ENCODE measurements at places on chromosomes 3 and 15.

- DNase-seq, result no peak
Measured at GRCh38 chr3:133574260-133574881, 885 bp downstream of the CDV3 start.

DNA sequence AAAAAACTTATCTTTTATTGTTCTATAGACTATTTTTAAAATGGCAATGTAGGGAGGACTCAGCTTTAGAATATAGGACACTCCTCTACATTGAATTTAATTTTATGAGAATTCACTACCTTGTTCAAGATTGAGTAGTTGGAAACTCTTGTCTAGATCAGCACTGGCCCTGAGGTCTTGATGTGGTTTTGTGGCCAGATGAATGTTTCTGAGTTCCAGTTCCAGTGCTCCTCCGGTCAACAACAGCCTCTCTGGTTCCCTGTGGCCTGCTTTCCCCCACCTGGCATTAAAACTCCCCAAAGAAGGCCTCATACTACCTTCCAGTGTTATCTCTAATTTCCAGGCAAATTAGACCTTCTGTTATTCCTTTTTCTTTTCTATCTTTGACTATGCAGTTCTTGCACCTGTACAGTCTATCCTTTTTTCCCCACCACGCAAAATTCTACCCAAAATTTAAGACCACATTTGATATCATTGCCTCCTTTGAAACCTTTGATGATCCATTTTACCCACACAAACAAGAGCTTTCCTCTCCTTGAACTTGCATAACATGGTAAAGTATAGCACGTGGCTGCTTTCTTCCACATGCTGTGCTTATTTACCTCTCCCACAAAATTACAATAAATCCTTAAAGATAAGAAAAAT, 9.6 kb upstream of the ANP32A start:
- DNase-seq, result no peak

GRCh38 chr3:62604298-62604697, 230.9 kb upstream of the FEZF2 start:
- DNase-seq, result no peak

DNA sequence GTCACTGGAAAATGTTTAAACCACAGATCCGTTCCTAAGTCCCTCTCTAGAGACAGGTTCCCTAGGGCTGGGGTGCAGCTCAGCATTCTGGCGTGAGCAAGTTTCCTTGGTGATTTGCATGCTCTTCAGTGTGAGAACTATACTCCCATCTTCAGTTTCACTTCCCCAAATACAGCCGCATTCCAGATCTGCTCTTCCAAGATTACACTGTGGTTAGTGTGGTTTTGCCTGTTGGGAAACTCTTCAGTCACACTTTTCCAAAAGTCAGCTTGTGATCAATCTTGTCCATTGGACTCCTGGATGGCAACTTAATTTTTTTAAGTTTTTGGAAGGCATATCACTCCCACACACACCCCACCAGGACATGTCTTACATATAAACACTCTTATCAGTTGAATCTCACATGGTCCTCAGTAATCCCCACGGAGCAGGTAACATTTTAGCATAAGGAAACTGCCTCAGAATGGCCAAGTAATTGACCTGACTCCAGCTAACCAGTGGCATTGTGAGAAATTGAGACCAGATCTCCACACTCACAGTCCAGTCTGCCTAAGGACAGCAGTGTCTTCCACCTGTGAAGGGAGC, 33.5 kb upstream of the PTPN23 start:
- no peak for DNase-seq

- DNase-seq, result no peak
Measured at GRCh38 chr3:114323546-114324254, 29.9 kb downstream of the TIGIT start.

GRCh38 chr3:158718490-158719170, 13.6 kb downstream of the RARRES1 start:
- no peak for DNase-seq

- DNase-seq, result no peak
Measured at GRCh38 chr3:43960448-43960840, 269.7 kb downstream of the ABHD5 start.

- no peak for DNase-seq
Measured at GRCh38 chr15:64344651-64345294, 11.2 kb downstream of the CSNK1G1 start.

- no peak for DNase-seq
Measured at GRCh38 chr15:43378601-43379000, 7.7 kb downstream of the TUBGCP4 start.

DNA sequence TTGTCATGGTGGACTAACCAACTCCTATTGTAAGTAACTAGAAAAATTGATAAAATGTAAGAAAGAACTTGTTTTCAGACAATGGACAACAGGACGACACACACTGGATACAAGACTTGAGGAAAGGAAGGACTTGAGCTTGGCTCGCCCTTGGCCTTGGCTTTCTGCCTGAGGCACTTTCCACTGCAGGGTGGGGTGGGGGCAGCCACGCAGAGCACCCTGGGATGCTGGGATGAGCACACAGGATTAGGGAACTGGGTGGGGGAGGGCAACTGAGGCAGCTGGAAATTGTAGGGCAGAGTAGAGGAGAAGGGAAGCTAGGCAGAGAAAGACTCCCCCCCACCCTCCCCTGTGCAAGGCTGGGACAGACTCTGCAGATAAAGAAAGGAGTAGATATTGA, 25.5 kb upstream of the HHATL start:
- DNase-seq, result no peak

- no peak for DNase-seq
Measured at GRCh38 chr3:106048946-106049481, 180.2 kb upstream of the CBLB start.

GRCh38 chr3:94596141-94596540, 533.3 kb downstream of the NSUN3 start:
- DNase-seq, result no peak
